ENCODE measurements at places on chromosomes 5 and 9. TPM values are rescaled to one million over a fixed set of nuclear protein-coding genes. Genes with fewer than 3 reads are reported as not detected.

- ATAC-seq: no peak
Observed at GRCh38 chr5:15719784-15720183, 219.8 kb downstream of the FBXL7 start.

LHX6 gene
- 1.3 TPM for total RNA-seq

HSPB3 gene
- total RNA-seq: not detected

- no peak for ATAC-seq
Observed at GRCh38 chr9:105027084-105027483, 99.1 kb upstream of the ABCA1 start.

DNA sequence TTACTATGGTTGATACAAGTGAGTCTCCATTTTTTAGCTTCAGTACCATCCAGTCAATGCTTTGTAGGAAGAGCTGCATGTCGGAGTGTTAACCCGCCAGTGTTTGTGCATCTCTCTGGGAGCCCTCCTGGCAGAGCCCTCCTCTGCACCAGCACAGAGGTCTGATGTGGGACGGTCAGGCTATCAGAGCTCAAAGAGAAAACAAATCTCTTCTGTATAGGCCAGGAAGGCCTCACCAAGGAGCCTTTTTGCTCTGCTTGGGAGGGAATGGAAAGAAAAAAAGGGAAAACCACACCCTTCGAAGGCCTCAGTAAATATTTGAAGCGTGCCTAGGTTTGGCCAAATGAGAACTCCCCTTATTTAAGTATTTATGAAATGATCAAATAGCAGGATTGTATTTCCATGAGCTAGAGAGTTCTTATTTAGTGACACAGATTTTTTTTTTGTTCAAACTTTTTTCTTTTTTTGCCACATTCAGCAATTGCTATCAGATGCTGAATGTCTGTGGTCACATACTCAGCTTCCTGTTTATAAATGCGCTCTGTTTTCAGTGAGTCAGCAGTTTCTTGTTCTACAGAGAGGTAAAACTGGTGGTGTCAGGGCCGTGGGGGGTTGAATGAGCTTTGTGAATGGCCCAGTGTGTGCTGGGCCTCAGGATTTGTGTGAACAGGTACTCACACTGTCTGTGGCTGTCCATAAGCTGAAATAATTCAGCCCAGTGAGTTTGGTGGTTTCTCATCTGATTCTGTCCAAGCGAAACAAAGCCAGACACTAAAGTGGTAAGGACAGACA lies 226.6 kb downstream of the SNX18 start:
- peak; percentile 83 for ATAC-seq
